ENCODE measurements at places on chromosomes 5 and 9.

DNA sequence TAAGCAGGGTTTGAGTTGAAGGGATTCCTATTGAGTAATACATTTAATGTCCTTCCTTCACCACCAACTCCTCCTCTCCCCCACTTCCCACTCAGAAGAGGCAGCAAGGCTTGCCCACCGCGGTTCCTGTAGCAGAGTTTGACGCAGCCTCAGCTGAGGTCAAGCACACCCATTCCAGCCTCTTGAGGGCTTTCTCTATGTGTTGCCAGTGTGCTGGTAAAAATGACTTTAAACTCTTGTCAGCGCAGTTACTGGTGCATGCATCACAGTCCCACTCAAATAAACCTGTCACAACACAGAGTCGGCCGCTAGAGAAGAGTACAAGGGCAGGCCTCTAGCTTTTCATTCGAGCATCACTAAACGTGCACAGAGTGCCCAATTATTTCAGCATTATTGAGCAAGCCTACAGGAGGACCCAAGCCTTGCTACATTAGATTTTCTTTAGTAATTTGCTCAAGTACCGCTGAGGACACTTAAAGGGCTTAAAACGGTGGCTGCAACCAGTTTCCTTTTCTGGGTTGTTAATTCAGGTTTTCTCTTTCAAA, 79.6 kb downstream of the TLE4 start:
- no peak for DNase-seq

DNA sequence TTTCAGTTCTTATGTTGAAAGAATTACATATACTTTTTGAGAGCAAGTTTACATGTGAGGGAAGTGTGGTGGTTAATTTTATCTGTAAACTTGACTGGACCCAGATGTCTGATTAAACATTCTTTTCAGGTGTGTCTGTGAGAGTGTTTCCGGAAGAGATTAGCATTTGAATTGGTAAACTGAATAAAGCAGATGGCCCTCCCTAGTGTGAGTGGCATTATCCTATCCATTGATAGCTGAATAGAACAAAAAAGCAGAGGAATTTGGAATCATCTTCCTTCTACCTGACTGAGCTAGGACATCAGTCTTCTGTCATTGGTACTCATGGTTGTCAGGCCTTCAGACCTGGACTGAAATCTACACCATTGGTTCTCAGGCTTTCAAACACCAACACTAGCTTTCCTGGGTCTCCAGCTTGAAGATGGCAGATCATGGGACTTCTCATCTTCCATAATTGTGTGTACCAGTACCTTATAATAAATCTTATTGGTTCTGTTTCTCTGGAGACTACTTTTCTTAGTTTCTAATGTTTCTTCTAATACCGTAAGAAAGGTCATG, 36.6 kb downstream of the NREP start:
- no peak for DNase-seq

DNA sequence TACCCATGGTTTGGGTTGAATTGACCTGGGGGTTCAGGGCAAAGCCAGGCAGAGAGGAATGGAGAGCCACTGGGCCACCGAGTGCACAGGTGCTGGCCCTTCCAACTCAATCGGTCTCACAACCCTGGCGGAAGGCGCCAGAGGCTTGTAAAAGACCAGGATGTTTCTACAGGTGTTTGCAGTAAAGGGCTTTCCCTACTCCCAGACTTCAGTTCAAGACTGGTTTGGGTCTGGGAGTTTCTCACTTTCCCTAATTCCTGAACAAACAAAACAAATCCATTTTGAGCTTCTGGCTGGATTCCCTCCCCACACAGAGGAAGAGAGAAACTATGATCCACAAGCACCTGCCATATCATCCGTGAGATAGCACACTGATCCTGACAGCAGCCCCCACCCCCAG, 125.2 kb upstream of the KLF4 start:
- no peak for DNase-seq

DNA sequence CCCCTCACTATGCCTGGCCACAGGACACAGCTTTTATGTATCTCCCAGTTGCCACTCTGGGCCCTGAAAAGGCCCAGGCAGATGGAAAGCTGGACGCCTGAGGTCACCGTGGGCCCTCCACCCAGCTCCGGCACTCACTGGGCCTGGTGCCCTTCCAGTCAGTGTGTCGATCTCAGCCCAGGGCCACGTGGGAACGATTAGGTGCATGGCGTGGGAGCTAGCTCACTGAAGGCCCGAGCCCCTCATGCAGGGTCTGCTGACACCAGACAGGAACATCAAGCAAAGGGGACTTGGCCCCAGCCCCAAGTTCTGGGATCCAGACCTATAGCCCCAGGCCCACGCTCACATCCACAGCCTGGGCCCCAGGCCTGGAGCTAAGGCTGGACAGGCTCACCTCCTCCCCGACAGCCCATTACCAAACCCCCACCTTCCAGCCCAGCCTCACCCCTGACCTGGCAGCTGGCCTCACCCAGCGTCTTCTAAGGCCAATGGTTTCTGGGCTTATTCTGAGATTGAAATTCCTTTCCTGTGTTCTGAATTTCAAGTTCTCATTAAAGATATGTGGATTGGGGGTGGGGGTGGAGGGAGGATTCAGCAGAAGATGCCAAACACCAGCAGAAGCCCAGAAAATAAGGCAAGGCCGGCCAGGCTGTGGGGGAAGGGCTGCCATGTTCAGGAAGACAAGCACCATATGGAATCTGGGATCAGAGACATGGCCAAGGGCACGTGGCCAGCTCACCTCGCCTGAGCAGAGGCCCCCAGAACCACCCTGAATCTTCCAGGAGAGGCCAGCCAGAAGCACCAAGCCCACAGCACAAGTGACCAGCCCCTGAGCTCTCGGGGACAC, 74.5 kb downstream of the ADAMTS2 start:
- no peak for DNase-seq

GRCh38 chr5:35117967-35118366, 70.2 kb upstream of the AGXT2 start:
- no peak for DNase-seq

- DNase-seq: no peak
Observed at GRCh38 chr9:109411798-109412352, 86.2 kb downstream of the PTPN3 start.

- no peak for DNase-seq
Observed at GRCh38 chr5:176661676-176662075, 14.4 kb downstream of the TSPAN17 start.

DNA sequence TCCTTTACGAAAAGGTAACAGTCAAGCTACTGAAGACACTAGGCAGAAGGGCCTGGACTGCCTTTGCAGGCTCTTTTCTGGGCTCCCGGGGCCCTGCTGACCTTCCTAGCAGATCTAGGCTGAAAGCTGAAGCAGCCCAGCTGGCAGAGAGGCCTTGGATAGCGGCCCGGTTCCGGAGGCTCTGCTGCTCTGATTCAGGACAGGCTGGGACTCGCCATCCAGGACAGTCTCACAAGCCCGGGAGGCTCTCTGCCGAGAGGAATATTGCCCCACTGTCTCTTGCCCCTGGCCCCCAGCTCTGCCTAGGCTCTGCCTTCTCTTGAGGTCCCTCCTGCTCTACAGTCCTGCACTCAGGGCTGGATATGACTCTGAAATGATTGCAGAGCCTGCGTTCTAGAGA, 67.8 kb downstream of the PSD2 start:
- no peak for DNase-seq

GRCh38 chr9:93675336-93676150, 99.2 kb downstream of the PHF2 start:
- DNase-seq: no peak

All from stimulated activated CD4-positive, alpha-beta T cell treated with anti-CD3 and anti-CD28 coated beads, Interleukin-15, amount 100 ng/mL, for 1 hour (primary cell).